ENCODE measurements at places on chromosomes 5 and 9. TPM values are rescaled to one million over a fixed set of nuclear protein-coding genes. Genes with fewer than 3 reads are reported as not detected.

TLR4 gene
- 0.68 TPM for polyA plus RNA-seq

CARD9 gene
- polyA plus RNA-seq = 2.9 TPM

CCDC183 gene
- polyA plus RNA-seq = 10.7 TPM

GRCh38 chr5:79149433-79149832, 37.8 kb downstream of the BHMT start:
- DNase-seq = no peak
- peaks cover 4% of the 10 kb centered on the region for H3K4me1 ChIP-seq
- H3K4me3 ChIP-seq = no peak overlapping the region
- H3K27me3 ChIP-seq = no peaks in the 10 kb centered on the region

- H3K4me1 ChIP-seq = no peaks in the 10 kb centered on the region
- no peak overlapping the region for H3K27ac ChIP-seq
- H3K36me3 ChIP-seq = no peaks in the 10 kb centered on the region
- no peak overlapping the region for H3K4me3 ChIP-seq
These were observed 78.9 kb downstream of the GOLPH3 start for GRCh38 chr5:32095261-32095671.

DNA sequence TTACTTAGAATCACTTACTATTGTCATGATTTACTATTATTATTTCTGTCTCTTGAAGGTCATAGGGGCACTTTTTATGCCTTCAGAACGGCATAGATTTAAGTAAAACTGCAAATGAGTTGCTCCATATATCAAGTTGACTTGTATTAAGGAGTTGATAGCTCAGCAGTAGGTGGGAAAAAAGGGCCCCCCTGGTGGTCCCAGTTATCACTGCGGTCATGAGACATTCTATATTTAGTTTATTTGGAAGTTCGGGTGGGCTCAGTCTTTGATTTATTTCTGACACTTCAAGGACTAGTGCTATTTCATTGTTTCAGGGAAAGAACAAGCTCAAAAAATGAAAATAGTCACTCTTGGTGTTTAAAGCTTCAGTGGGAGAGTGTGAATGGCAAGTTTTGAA, 159.3 kb downstream of the SLC24A2 start:
- no peaks in the 10 kb centered on the region for H3K27me3 ChIP-seq
- no peak overlapping the region for H3K27ac ChIP-seq
- no peak for DNase-seq
- no peaks in the 10 kb centered on the region for H3K4me1 ChIP-seq

DNA sequence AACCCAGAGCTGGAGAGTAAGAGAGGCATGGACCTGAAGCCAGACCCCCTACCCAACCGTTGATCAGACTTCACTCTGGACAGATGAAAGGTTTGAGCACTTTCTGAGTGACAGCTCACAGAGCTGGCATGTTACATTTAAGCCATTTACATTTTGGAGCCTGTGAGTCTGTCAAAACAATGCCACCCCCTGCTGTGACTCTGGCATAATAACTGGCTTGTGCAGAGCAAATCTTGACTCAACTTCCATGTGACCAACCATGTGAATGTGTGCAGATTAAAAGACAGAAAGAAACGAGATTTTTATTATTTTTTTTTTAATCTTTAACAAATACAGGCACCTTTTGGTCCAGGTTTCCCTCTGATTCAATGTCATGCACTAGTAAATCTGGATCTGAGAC, 48.5 kb downstream of the MFAP3 start:
- DNase-seq = no peak
- H3K4me1 ChIP-seq = no peaks in the 10 kb centered on the region
- H3K36me3 ChIP-seq = no peaks in the 10 kb centered on the region
- H3K27ac ChIP-seq = no peak overlapping the region
- no peaks in the 10 kb centered on the region for H3K27me3 ChIP-seq

DNA sequence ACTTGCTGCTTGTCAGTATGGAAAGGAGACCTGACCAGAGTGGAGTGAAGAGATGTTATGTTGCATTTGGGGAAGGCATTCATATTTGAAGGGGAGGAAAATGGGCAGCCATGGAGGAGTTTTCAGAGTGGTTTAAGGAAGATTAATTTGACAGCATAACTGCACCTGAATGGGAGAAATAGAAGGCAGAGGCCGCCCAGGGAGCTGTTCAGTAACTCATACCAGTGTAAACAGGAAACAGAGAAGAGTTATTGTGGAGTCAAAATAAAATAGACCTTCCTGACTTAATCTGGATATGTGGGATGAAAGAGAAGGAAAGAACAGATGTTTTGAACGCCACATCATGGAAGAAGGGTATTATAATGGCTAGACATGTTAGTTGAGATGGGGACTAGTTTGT, 13.4 kb downstream of the SLC44A1 start:
- no peak overlapping the region for H3K4me3 ChIP-seq
- H3K4me1 ChIP-seq = peaks cover 26% of the 10 kb centered on the region

GRCh38 chr9:101893661-101894646, 155.5 kb upstream of the GRIN3A start:
- H3K4me3 ChIP-seq = no peak overlapping the region
- H3K27me3 ChIP-seq = no peaks in the 10 kb centered on the region
- no peaks in the 10 kb centered on the region for H3K36me3 ChIP-seq
- DNase-seq = no peak

- no peak for DNase-seq
- no peaks in the 10 kb centered on the region for H3K27me3 ChIP-seq
- no peaks in the 10 kb centered on the region for H3K36me3 ChIP-seq
These were observed 113.3 kb upstream of the SLC1A3 start for GRCh38 chr5:36492984-36493654.

- no peaks in the 10 kb centered on the region for H3K4me1 ChIP-seq
- no peaks in the 10 kb centered on the region for H3K36me3 ChIP-seq
- H3K27ac ChIP-seq = no peak overlapping the region
- H3K4me3 ChIP-seq = no peak overlapping the region
- H3K27me3 ChIP-seq = no peaks in the 10 kb centered on the region
These were observed 13.4 kb downstream of the FLT4 start for GRCh38 chr5:180636016-180636402.

All from pancreas (tissue), 10 donors.